ENCODE measurements at places on chromosomes 7 and 10.

DNA sequence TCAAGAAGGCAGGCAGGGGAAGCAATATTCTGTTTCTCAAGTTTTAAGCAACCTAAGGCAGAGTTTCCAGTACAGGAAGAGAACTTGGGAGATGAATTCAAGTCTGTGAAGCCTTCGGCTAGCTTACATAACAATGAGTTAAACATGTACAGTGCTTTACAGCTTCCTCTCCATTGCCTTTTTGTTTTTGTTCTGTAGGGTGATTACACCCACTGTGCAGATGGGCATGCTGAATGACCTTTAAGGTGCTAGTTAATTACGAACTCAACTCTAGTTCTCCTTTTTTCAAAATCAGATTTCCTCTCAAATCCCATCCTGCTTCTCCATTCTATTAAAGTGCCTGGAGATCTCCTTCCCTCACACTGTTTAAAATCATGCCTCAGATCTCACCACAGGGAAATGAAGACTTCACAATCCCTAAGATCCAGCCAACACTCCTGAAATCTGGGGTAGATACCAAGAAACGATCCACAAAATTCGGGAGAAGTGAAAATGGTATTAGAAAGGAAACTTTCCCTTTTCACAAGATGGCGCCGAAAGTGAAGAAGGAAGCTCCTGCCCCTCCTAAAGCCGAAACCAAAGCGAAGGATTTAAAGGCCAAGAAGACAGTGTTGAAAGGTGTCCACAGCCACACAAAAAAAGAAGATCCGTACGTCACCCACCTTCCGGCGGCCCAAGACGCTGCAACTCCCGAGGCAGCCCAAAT lies 16.8 kb upstream of the MSMB start:
- no peak for DNase-seq

- DNase-seq = no peak
These were observed 1.9 kb upstream of the LRRC18 start for GRCh38 chr10:48941427-48942075.

DNA sequence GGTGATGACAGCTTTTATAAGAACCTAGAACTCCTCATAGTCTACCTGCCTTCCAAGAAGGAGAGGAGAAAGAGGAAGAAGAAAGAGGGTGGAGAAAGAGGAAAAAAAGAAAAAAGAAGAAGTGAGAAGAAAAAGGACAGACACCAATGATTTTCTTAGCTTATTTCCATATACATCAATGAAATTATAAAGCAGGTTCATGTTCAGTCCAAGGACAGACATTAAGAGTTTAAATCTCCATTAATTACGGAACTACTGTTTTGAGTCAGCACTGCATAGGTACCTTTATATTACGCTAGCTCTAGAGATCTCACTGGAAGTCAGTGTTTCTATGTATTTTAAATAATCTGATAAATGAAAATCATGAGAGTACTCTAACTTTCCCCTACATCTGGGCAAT lies 309.0 kb upstream of the HGF start:
- DNase-seq = no peak

- no peak for DNase-seq
These were observed 32.9 kb downstream of the TMEM168 start for GRCh38 chr7:112757337-112757736.

DNA sequence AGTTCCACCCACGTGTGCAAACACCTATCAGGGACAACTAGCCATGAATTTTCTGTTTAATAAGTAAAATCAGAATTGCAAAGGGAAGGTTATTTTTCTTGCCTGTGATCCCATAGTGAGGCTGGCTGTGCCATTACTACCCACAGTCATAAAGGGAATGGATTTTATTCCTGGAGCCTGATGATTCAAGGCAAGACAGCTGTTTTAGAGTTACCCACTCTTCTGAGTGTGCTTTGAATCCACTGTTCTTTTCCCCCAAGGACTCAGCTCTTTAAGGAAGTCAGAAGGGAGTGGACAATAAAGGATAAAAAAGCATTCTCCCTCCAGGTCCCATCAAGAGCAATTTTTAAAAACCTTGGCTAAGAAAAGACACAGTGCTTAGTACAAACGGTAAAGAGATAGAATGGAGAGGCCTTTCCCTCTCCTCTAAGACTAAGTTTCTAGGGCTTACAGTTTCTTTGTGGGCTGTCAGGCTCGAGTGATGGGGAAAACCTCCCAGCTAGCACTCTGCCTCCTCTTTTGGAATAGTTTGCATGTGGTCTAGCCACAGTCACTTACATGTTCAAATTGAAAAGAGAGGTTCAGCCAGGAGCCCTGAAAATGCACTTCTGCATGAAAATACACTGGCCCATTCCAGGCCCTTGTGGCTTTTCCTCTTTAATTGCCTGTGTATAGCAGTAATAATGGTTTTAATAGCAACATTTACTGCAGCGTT lies 5.1 kb upstream of the LRRC4 start:
- no peak for DNase-seq
